Activated CD4-positive, alpha-beta T cell treated with anti-CD3 and anti-CD28 coated beads, Interleukin-2, amount 50 U/mL, for 24 hours (primary cell): ENCODE measurements at places on chromosomes 7 and 10.

- no peak for DNase-seq
Measured at GRCh38 chr7:31443457-31443856, 70.4 kb upstream of the ITPRID1 start.

DNA sequence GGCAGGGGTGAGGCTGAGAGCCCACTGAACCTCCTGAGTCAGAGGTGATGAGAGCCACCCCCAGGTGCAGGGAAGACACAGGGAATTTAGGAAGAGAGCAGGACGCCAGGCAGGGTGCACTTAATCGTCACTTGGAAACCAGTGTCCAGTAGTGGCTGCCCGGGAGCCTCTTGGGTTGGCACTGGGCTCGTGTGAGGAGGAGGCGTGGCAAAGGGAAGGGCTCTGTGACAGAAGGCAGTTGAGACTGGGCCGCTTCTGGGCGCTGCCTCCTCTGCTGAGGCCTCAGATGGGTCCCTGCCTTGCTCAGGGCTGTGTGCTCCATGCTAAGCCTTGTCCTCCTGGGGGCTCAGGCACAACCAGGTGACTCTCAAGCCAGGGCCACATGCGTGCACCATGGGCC is 13.3 kb downstream of the RET start:
- no peak for DNase-seq

DNA sequence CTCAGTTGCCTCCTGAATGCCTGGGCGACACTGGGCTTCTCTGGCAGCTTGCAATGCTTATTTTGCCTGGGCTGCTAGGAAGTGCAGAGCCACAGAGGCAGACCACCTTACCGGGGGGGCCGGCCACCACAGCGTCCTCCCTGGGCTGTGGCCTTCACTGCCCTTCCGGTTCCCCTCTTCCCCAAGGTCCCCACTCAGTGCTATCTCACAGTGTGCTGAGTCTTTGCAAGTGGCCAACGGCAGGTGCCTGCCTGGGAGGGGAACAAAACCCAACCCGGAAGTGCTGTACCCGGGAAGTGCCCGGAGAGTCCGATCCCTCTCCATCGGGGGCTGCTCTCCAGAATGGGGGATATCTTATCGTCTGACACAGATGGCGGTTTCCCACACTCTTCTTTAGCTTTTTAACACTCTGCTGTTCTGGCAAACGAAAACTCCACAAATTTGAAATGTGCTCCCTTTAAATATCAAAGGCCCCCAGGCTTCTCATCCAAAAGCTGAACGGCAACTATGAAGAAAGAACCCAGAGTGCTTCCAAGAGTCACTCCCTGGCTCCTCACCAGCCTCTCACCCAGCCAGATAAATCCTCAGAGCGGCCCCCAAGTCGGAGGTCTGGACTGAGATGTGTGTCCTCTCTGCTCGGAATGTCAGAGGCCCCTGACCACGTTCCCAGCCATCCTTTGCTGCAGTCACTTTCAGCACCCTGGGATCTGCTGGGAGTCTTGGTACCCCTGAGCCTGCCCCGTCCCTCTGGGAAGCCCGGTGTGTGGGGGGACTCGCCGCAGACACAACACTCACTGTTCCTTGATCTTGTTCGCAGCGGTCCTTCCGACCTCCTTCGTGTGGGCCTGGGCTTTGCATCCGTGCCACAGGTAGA is 165.1 kb downstream of the SVIL start:
- DNase-seq = no peak

DNA sequence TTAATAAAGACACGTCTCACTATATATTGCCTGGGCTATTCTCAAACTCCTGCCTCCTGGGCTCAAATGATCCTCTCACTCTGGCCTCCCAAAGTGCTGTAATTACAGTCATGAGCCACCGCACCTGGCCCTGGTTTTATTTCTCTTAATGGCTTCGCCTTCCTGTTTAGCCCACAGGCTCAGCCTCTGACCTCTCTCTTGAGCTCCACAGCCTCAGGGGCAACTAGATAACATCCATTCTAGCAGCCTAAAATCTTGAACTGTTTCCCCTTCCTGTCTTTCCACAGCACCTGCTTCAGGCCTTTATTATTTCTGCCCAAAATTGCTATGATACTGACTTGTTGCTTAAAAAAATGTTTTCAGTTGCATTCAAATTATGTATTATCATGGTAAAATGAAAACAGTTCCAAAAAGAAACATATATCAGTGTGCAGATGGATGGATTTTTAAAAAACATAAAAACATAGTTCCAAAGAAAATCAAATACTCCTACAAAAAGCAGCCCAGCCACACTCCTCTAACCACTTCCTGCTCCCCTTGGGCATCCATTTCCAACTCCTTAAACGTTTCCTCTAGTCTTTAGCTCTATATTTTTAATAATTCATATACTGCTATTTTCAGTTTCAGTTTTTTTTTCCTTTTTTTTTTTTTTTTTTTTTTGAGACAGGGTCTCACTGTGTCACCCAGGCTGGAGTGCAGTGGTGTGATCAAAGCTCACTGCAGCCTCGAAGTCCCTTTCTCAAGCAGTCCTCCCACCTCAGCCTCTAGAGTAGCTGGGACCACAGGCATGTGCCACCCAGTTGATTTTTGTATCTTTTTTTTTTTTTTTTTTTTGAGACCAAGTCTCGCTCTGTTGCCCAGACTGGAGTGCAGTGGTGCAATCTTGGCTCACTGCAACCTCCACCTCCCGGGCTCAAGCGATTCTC is 5.1 kb upstream of the BAZ1B start:
- no peak for DNase-seq

DNA sequence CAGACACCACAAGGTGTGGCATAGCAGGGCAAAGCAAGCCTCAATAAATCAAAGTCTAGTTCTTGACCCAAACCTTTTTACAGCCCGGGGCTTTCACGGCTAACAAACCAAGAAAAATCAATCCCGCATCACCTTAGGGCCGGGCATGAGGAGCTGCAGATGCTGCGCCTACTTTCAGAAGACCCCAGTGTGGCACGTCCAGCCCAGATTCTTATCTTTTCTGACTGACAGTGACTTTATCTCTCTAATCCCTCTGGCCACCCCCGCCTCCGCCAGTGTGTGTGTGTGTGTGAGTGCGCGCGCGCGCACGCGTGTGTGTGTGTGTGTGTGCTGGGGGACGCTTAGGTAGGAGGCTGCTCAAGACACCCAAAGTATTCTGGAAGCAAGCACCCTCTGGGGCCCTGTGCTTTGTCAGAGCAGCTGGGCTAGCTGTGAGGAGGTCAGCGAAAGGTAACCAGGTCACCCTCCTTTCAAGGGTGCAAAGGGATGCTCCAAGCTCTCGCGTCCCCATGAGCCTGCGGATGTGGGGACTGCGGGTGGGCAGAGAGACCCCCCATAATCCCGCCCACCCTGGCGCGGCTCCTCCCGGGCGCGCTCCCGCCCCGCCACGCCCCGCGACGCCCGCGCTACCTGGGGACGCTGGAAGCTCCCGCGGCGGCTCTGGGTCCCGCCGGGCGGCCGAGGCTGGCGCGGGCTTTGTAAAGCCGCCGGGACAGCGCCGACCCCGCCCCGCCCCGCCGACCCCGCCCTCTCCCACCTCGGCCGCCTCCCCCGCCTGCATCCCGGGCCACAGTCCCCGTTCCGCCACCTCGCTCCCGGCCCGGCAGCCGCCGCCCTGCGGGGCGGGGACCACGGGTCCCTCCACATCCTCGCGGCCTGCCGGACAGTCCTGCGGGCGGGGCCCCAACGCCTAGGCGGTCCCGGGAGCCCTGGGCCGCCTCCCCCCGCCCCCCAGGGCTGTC is 57.1 kb upstream of the RHOBTB1 start:
- no peak for DNase-seq

DNA sequence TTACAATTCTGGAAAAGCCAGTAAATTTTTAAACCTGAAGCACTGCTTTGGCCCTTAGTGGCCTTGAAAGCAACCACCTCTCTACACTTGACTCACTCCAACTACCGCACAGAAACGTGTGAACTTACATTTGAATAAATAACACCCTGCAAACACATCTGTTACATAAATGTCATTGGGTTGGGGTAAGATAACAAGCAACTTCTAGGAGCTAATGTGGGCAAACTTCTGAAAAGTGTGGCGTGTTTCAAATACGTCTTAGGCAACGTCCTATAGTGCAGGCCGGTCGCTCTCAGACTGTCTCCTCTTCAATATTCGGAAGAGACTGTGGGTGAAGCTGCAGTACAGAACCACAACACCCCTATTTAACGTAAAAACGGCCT is 474 bp downstream of the ORC5 start:
- no peak for DNase-seq

DNA sequence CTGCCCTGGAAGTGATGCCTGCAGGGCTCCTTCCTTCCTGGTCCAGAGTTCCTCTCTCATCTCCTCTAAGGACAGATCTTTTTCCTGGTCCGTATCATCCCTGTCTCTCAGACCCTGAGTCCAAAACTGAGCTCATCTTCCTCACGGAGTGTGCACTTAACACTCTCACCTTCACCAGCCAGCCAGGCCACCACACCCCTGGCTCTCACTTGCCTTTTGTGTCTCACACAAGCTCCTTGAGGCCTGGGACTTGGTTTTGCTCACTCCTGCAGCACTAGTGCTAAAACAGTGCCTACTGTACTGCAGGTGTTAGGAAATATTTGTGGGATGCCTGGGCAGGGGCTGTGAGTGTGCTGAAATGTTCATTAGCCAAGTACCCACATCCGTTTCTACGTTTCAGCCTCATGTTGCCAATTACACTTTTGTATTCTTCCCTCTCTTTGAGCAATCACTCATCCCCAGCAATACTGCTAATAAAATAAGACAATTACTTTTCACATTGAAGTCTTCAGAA is 21.4 kb upstream of the PARP12 start:
- no peak for DNase-seq

DNA sequence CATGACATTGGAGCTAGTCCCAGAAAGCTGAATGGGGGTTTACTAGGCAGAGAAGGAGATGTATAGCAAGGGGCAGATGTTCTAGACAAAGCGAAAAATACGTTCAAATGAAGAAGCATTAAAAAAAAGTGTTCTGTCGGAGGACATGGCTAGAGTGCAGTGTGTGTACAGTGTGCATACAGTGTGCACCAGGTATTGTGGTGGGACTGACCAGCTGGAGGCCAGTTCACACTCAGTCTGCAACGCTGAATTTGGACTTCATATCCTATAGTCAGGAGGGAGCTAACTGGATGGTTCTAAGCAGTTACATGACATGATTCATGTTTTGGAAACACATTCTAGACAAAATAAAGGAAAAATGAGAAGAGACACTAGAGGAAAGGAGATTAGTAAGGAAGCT is 8.8 kb downstream of the BBIP1 start:
- DNase-seq = no peak

DNA sequence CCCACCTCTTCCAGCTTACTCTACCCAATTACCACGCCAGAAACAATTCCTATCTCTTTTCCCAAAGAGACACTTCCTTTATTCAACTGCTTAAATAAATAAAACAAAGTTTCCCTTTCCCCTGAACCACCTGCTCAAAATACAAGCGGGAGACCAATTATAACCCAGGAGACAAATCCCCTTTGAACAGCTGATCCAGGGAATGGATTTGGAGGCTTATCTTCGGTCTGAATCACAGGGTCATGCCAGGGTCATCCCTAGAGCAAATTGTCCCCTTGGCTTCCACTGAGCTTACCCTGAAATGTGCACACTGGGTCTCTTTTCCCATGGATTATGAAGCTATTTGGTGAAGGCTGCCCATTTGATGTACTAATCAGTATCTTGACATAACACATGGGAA is 99.9 kb upstream of the JAZF1 start:
- no peak for DNase-seq

DNA sequence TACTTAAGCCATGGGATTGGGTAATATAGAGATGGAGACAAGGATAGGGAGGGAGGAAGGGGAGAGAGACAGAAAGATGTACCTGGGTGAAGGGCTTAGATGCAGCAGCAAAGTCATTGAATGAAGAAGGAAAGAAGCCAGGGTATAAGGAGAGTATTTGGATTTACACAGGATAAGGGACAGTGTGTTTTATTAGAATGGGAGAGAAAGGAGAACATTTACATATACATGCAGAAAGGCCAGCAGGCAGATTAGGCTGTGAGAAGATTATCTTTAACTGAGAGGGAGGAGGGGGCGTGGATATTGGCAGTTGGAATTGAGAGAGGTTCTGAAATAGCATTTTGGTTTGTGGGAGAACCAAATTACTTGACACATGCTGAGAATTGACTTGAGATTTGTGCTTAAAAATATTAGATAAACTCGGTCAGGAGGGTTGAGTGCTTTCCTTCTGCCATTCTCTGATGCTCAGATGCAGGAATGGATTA is 161.5 kb upstream of the ZNF804B start:
- DNase-seq = no peak

DNA sequence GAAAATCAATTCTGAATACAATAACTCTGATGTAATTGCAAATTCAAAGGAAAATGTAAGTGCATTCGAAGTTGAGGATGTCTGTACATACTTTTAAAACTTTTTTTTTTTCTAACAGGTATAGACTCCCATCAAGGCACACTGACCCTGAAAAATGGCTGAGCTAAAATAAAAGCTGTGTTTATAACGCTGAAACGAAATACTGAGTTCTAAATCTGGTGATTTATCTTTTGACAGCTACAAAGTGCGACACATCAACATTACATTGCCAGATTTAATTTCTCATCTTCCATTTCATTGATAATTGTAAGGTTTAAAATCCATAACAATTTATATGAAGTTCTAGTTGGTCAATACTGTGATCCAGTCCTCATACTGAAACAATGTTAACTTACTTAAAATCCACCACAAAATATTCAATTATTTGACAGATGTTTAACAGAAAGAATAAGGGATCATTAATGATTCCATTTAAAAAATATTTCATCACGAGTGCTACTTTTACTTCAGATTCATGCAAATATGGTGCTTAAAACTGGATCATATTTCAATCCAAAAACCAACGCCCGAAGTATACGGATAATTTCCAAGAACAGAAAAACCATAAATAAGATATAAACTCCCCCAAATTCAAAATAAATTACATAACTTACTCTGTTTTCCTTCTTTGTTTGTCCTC is 1.4 kb downstream of the RAB11FIP2 start:
- DNase-seq = no peak

GRCh38 chr10:110138197-110138812 is 69.1 kb upstream of the MXI1 start:
- DNase-seq = no peak

DNA sequence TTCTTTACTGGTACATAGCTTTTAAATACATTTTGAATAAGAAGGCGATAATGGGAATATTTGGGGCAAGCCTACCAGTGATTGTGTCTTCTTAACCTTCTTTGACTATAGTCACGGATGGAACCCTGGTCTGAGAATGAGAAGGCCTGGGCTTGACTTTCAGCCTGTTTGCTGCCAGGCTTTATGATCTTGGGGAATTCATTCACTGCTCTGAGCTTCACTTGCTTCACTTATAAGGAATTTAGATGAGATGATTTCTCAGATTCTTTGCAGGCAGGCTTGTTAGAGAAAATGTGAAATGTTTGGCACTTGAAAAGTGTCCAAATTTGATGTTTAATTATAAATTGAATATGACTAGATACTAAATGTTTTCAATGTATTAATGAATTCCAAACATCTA is 42.5 kb downstream of the NUP205 start:
- DNase-seq = no peak

- DNase-seq = no peak
Measured at GRCh38 chr7:74479961-74480829, 26.5 kb downstream of the GTF2IRD1 start.
